Stimulated activated CD4-positive, alpha-beta T cell treated with anti-CD3 and anti-CD28 coated beads, Interleukin-12 subunit alpha, Interleukin-12 subunit beta, amount 100 ng/mL, for 24 hours (primary cell): ENCODE measurements at places on chromosomes 1 and 21.
A peak's percentile ranks its signal among the peaks of the same experiment; 100 is the strongest.

DNA sequence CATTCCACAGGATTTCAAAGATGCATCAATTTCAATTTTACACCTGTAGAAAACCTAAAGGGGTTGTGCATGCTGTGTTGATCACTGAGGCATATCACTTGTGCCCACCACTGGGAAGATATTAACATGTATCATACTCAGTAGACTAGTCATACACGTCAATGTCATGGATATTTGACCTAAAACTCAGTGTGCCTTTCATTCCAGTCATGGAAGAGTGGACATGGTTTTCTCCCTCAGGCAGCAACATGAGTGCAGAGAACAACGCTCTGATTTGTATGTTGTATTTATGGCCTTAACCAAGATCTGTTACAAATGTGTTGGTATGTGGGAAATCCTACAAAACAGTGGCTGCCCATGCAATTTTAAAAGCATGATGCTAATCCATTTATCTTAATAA, 6.1 kb upstream of the C1orf53 start:
- DNase-seq = no peak

- no peak for DNase-seq
Measured at GRCh38 chr1:115729756-115730155, 38.8 kb downstream of the CASQ2 start.

DNA sequence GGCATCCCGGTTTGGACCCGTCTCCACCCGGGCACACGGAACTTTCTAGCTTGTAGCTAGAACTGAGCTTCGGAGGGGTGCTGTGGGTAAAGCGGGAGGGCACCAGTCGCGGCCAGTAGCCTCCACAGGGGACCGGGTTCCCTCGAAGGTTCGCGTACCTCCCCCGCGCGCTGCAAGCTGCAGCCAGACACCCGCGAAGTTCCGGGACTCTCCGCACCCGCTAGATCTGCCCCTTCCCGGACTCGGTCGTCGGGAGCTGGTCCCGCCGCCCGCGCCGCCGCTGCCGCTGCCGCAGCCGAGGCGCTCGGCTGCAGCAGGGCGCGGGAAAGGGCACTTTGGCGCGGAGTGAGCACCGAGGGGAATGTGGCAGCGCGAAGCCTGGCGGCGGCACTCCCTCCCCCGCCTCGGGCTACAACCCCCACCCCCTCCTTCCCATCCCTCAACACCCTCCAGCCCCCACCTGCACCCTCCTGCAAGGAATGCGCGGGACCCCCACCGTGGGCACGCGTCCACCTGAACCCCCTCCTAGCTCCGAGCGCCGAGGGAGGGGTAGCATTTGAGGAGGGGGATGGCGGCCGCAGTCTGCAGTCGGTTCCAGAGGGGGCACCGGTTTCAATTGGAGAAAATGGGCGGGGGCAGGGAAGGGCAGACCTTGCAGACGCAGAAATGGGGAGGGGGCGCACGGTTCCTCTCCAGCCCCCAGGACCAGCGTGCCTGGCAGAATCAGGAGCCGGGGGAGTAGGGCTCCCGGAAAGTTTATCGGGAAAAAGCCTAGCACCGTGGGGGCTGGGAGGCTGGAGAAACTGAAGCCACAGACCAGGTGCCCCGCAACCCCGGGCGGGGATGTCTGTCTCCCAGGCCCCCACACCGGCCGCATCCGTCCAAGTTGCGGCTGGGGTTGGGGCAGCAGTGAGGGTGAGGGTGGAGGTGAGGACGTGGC, 968 bp downstream of the CSMD2 start:
- no peak for DNase-seq

DNA sequence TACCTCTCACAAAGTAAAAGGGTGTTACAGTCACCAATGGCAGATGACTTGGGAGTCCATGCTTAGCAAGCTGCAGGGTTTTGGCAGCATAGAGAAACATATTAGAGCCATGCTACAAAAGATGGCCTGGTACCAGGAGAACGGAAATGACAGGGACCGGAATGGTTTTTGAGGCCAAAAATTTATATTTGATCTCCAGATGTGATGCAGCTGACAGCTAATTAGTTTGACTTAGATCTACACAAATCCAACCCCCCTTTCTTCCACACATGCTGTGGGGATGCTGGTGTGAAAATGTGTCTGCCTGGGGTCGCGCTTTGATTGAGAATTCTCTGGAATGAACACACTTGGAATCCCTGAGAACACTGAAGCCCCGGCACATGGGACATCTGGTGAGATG, 26.5 kb downstream of the SYF2 start:
- no peak for DNase-seq

DNA sequence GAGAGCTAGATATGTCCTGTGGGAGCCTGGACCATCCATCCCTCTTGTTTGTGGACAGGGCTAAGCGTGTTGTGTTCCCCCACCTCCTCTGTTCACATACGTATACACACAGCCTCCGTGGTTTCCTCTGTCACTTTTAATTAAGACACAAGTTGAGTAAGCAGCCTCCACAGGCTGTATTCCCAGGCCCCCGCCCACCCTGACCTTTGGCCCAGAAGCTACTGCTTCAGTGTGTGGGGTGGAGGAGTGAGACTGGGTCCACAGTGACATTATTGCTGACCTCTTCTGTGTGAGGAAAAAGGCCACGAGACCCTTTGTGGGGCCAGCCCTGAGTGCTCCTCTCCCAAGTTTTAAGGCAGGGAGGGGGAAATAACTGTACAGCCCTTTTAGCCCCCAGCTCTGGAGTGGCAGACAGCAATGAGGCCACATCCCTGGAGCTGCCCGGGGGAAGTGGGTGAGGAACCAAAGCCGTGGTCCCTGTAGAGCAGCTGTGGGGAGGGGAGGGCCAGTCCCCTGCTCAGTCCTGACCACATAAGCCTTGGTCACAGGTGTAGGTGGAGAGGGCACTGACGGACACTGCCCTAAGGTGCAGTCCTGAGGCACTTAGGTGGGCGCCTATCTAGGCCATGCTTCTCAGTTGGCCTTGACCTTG, 4.4 kb downstream of the ELOVL1 start:
- no peak for DNase-seq

DNA sequence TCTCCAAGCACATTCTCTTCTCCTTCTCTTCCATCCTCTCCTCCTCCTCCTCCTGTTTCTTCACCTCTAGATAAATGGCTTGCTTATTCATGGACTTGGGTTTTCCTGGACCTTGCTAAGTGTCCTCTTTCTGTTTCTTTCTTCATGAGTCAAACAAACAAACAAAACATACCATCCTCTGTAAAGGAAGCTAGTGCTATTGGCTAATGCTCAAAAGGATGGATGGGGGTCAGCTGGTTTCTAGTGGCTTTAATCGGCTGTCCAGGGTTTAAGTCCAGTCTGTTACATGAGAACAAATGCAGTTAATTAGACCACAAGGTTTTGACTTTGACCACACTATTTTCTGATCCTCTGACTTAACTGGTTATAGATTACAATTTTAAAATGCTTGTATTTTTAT, 83.8 kb upstream of the TSPAN2 start:
- DNase-seq = no peak

- no peak for DNase-seq
Measured at GRCh38 chr21:46393451-46393940, 65.2 kb upstream of the DIP2A start.

GRCh38 chr1:232890340-232890943, 60.0 kb upstream of the NTPCR start:
- no peak for DNase-seq

GRCh38 chr1:13732971-13733667, 33.1 kb downstream of the PRDM2 start:
- DNase-seq = no peak

DNA sequence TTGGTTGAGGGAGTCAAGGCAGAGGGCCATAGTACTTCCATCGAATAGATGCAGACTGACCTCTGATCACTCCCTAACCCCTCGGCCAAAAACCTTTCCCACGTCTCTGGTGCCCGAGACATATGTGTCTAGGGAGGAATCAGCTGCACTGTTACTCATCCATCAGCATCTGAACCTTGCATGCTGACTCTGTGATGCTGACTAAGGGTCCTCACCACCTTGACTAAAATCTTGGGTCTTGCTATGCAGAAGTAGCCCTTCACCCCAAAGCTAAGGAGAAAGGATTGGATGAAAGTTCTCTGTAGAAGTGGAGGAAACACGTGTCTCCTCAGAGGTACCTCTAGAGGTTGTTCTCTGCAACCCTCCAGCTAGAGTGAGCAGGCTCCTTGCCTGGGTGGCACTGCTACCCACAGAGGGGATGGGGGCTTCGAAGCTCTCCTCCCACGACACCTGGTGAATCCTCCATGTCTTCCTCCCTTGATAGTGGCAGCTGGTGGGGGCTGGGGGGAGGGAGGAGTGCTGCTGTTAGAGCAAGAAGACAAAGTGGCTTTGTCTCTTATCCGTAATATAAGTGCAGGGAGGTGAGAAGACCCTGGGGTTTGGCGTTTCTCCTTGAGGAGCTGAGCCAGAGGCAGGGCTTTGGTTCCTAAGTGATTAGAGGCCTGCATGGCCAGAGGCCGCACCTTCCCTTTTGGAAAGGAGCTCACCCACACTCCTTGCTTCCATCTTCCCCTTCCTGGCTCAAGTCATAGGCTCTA, 45.1 kb downstream of the ATP2B4 start:
- no peak for DNase-seq

GRCh38 chr1:179021873-179022272, 3.8 kb upstream of the FAM20B start:
- no peak for DNase-seq

- no peak for DNase-seq
Measured at GRCh38 chr1:156524481-156524869, 23.9 kb upstream of the MEF2D start.

DNA sequence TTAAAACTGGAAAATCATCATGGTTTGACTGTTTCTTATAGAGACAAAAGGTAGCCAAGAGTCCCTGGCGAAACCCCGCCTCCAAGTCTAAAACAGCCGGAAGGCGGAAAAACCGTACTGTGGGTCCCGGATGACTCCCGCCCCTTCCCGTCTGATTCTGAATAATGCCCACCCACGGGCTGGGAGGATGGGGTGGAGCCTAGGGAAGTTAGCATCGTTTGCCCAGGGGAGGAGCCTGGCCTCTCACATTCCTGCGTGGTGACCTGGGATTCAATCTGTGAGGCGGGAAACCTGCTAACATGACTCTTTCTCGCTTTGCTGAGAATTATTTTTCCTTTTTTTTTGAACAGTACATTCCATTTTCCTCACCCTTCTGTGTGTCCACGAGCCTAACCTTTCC, 124.9 kb downstream of the KCNK1 start:
- no peak for DNase-seq

GRCh38 chr1:20702416-20702815, 15.4 kb downstream of the KIF17 start:
- no peak for DNase-seq

DNA sequence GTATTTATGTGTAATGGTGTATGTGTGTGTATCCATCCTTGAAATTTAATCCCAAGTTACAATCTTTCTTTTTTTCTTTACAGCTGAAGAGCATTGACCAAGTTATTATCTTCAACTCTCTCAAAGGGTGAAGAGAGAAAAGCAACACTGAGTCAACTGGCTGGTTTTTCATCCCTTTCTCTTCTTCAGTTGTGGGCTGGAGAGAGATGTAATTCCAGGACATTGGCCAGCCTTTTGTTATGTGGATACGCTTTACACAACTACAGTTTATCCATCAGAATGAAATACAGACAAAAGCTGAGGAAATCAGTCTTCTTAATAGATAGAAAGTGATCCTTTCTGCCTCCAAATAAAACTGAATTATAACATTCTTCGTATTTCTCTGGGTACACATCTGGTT, 357.0 kb upstream of the NCAM2 start:
- DNase-seq = no peak

DNA sequence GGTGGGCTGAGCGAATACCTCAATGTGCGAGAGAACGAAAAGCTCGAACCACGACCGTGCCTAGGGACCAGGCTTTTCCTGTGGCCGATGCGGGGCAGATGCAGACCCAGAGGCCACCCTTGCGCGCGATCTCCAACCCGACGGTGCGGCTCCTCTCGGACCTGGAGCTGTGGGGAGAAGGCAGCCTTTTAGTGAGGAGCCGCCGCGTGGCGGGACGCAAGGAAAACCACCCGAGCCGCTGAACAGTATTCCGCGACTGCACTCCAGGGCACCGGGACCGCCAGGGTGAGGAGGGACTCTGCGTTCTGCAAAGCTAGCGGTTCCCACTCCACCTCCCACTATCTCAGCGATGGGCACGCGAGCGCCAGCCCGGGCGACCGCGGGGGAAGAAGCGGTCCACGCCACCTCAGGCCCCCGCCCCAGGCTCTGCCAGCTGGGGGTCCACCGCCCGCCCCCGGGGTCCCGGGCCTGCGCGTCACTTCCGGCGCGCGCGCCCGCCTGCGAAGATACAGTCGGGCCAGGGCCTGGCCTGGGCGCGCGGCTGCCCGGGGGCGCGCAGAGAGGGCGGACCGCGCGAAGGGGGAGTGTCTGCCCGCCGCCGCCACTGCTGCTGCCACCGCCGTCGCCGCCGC, 66.5 kb upstream of the PRKACB start:
- peak; percentile 54 for DNase-seq

DNA sequence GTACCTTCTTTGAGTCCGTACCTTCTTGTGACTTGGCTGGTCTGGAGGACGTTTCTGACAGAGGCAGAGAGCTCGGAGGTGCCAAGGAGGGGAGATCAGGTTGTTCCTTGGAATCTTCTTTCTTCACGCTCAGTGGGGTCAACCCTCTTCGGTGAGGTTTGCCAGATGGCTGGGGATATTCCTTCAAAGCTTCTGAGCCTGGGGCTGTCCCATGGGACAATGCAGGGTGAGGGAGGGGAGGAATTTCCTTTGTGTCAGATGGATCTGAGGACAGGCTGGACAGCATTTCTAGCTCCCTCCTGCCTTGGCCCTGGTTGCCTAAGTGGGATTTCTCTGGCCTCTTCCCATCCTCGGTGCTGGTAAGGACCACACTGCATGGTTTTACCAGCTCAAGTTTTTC, 95.5 kb upstream of the EDN2 start:
- DNase-seq = no peak

DNA sequence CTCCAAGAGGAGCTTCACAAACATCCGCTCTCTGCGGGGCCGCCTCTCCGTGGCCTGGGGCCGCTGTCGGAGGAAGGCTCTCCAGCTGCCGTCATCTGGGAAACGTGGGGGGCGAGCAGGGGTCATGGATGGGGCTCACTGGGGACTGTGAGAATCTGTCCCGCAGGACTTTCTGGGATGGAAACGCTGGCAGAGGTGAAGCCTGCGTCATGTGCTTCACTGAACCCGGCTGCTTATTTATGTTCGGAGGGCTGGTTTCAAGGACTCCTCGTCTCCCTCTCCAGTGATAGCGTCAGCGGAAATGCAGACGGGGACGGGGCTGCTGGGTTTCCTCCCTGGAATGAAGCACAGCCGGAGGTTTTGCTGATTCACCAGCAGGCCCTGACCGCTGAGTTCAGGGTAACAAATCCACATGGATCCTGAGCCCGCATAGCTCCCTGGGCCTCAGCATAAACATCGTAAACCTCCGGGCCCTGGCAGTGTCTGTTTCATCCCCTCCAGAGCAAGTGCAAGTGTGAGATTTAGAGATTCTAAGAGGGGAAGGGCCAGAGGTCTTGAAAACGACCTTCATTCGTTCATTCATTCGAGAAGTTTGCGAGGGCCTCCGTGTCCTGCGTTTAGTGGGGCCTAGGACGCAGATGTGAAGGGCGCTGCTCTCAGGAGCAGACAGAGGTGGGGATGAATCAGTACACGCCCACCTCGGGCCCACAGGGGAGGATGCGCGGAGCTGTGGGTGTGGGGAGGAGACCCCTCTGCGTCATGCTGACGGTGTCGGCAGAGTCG, 7.0 kb upstream of the POFUT2 start:
- no peak for DNase-seq

- no peak for DNase-seq
Measured at GRCh38 chr1:27403931-27404330, 11.5 kb downstream of the GPR3 start.

- DNase-seq = no peak
Measured at GRCh38 chr1:232835166-232835565, 29.9 kb downstream of the MAP10 start.
